ENCODE measurements at places on chromosomes 16 and 17. TPM values are rescaled to one million over a fixed set of nuclear protein-coding genes. Genes with fewer than 3 reads are reported as not detected.

ITGB4 gene
- 367 TPM for total RNA-seq

ZNF771 gene
- 14.7 TPM for total RNA-seq

ADAD2 gene
- total RNA-seq = not detected

RCVRN gene
- total RNA-seq = not detected

KIF19 gene
- total RNA-seq = under 0.01 TPM

Measured in tracheal epithelial cell (primary cell).